ENCODE measurements at places on chromosomes 7 and 10. TPM values are rescaled to one million over a fixed set of nuclear protein-coding genes. Genes with fewer than 3 reads are reported as not detected.

The ARL5B gene
- 7.3 TPM for total RNA-seq

The WEE2 gene
- not detected for total RNA-seq

The FFAR4 gene
- total RNA-seq = 0.06 TPM

The LBX1 gene
- total RNA-seq = not detected

The PIK3AP1 gene
- 0.56 TPM for total RNA-seq

The STAMBPL1 gene
- 23.1 TPM for total RNA-seq

The PRSS58 gene
- total RNA-seq = not detected

The HTRA1 gene
- total RNA-seq = 47.9 TPM

The FANK1 gene
- 1.8 TPM for total RNA-seq

The ITIH5 gene
- total RNA-seq = 0.05 TPM

The NKX2-3 gene
- 0.05 TPM for total RNA-seq

The SEMA3C gene
- 78.3 TPM for total RNA-seq

The CCL26 gene
- total RNA-seq = 8.9 TPM

The TMEM243 gene
- total RNA-seq = 22.3 TPM

The SYNPO2L gene
- total RNA-seq = 0.01 TPM

The PDE6C gene
- not detected for total RNA-seq

The C1QL3 gene
- total RNA-seq = not detected

The EPO gene
- total RNA-seq = not detected

The HKDC1 gene
- 8.9 TPM for total RNA-seq

The CALN1 gene
- not detected for total RNA-seq

The PON1 gene
- total RNA-seq = 1.6 TPM

The TAS2R41 gene
- not detected for total RNA-seq

The COL17A1 gene
- 1.7 TPM for total RNA-seq

The CDK1 gene
- total RNA-seq = 83.7 TPM

The CFAP58 gene
- 0.11 TPM for total RNA-seq

The KIF11 gene
- total RNA-seq = 41.3 TPM

The GPR37 gene
- total RNA-seq = 0.73 TPM

The CYP26C1 gene
- not detected for total RNA-seq

The CRPPA gene
- 0.65 TPM for total RNA-seq

The PPP1R17 gene
- total RNA-seq = not detected

The LDB3 gene
- 0.16 TPM for total RNA-seq

The KIAA1217 gene
- total RNA-seq = 1.1 TPM

The PRSS1 gene
- not detected for total RNA-seq

The NUTM2E gene
- total RNA-seq = 0.43 TPM

The PKD2L1 gene
- not detected for total RNA-seq

The CALML3 gene
- total RNA-seq = not detected

The SLC13A1 gene
- not detected for total RNA-seq

The FAM24B gene
- total RNA-seq = 11.9 TPM

The GPNMB gene
- total RNA-seq = 3.1 TPM

The HOGA1 gene
- 2.9 TPM for total RNA-seq

The GPR26 gene
- total RNA-seq = not detected

The PRKAG2 gene
- total RNA-seq = 43.9 TPM

The C10orf67 gene
- total RNA-seq = 0.08 TPM

The DNA2 gene
- 8.4 TPM for total RNA-seq

The SFMBT2 gene
- total RNA-seq = 7.0 TPM

The TRIM50 gene
- total RNA-seq = not detected

The SLC16A12 gene
- 0.45 TPM for total RNA-seq

The SRRM3 gene
- total RNA-seq = 13.5 TPM

The CPA4 gene
- total RNA-seq = 3.6 TPM

The ZNF33A gene
- total RNA-seq = 8.0 TPM

The EPHA1 gene
- total RNA-seq = 0.05 TPM

The SLC26A4 gene
- total RNA-seq = 0.14 TPM
